ENCODE measurements at places on chromosomes 3 and 15.

DNA sequence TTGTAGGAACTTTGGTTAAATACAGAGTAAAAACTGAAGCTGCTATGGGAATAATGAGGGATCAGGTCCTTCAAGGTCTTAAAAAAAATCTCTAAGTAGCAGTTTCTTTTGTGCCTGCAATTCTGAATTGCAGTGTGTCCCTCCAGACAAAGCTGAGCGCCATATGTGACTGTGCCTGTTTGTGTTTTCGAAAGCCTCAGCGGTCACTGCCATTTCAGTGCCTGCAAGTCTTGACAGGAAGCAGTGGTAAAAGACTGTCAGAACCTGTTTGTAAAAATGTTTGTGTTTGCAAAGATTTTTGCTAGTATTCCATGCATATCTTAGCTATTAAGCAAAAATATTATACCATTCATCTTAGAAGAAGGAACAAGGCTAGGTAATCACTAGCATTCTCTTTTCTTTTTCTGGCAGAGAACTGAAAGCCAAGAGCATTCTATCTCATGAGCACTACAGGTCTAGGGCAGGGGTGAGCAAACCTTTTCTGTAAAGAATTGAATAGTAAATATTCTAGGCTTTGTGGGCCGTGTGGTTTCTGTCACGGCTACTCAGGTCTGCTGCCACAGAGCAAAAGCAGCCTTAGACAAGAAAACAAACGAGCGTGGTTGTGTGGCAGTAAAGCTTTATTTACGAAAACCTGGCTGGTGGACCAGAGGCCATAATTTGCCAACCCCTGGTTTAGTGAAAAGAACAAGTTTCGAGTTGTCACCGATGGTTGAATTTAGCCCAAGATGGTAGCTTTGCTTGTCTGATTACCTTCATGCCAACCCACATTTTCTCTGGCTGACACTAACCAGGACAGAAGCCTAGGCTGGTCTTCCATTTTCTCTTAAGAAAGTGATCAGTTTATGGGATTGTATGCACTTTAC lies 134.4 kb downstream of the CACNA1D start:
- no peak for DNase-seq

DNA sequence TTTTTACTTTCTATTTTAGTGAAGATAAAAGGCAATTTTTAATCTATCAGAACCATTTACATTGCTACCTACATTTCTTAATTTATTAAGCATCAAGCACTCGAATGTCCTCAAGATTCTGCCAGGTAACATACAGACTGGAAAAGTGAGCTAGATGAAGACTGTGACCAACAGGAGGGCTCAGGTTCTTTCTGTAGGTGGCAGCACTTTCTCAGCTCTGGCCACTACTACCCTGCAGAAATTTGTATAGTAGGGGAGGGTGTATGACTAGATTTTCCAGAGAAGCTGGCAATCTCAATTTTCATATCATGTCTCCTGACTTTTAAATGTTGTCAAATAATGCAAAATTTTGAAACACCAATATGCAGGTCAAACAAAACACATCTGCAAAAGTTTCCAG lies 165.0 kb upstream of the SUCLG2 start:
- DNase-seq = peak; percentile 50

GRCh38 chr15:56739964-56740640 lies 6.8 kb upstream of the ZNF280D start:
- DNase-seq = no peak

DNA sequence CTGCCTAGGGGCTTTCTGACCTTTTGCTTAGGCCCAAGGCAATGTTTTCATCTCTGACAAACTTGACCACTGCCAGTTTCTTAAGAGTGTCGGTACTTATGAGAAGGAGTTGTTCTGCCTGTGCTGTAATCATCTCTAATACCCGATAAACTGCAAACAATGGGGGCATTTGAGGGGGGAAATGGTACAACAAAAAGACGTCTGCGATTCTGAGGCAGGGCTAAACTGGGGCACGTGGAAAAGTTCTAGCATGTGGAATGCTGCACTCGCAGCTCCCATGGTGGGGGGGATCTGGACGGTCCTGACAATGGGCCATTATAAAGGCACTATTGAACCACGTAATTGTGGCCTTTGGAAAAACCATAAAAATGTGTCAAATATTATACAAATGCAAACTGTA lies 73.1 kb upstream of the SAMMSON start:
- no peak for DNase-seq

DNA sequence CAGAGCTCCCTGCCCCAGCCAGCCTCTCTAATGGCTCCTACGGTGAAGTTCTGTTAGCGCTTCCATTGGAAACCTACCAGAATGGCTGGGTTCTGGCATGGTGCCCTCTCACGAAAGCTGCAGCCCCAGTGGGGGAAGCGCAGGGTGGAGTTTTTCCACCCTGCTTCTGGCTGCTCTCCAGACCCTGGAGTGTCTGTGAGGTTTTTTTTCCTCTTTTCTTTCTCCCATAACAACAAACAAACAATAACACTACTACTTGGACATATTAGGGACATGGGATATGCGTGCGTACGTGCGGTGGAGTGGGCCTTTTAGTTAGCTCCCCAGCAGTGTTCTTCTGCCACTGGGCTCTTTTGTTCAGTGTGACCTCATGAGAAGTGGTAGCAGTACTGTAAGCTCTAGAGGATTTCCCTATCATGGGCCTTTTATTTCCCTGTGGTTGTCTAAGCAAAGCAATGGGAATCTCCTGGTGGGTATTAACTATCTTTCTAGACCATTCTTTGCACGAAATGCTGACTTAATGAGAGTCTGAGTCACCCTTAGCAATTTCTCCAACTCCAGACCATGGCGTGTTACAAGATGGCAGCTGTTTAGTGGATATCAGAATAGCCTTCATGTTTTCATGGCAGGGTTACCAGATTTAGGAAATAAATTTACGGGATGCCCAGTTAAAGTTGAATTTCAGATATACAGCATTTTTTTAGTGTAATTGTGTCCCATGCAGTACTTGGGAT lies 161.9 kb downstream of the FNDC3B start:
- peak; percentile 46 for DNase-seq

DNA sequence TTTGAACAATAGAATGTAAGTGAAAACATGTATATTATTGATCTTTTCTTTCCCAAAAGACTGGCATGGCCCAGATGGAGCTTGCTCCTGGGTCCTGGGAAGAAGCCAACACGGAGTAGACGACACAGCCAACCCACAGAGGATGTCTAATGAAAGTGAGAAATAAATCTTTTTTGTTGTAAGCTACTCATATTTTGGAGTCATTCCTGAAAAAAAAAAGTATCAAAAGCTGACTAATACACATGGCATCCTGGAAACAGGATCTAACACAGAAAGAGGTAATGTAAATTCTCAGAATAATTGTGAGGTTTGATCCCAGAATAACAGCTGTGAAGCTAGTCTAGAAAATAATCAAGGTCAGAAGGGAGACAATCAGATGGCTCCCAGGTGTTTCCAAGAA lies 12.6 kb upstream of the FRMD5 start:
- DNase-seq = no peak

DNA sequence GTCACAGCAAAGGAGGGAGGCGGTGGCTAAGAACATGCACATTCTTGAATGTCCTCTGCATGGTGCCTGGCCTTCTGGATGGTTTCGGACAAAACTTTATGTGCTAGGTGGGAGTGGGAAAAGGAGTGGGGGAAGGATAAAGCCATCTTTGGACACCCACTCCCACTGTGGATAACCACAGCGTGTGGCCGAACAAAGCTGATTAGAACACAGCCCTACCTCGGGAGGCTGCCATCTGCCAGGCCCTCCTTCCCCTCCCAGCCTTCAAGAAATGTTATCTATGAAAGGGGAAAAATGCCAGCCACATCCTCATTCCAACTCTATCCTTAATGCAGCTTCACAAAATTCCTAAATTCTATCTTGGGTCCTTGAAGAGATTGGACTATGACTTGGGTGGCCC lies 18.8 kb downstream of the AMOTL2 start:
- no peak for DNase-seq

DNA sequence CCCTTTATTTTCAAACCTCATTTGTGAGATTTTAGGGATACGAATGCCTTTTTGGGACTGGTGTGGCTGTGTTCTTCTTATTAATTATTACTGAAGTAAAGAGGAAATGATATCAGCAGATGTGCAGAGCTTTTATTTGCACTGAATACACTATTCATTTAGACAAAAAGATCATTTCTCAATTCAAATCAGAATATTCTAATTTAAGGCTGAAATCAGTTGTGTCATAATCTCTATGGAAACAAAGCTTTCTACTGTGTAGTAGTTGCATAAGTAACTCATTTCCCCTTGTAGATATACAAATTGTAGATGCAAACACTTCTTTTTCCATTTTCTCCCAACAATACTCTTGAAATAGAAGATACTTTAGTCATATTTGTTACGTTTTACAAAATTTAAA lies 56.0 kb downstream of the PDE8A start:
- no peak for DNase-seq

- no peak for DNase-seq
These were observed 42.1 kb downstream of the EEFSEC start for GRCh38 chr3:128195369-128195768.

- DNase-seq = no peak
These were observed 79.5 kb downstream of the CD200R1L start for GRCh38 chr3:112767177-112767576.

DNA sequence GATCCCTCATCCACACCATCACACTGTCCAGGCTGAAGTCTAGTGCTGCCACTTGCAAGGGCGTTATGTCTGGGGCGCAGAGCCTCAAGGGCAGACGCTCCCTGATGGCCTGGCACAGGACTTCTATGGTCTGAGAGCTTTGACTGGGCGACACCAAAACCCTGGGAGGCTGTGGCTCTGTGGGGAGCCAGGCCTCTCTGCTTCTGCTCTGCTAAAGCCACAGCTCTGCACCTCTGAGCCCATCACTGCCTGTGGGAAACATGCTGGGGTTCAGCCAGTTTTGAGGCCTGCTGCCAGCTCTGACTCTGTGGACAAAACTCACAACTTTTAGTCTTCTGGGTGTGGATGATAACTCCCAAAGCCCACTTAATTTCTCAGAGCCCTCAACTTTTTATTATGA lies 6.3 kb upstream of the LCTL start:
- no peak for DNase-seq

GRCh38 chr3:25597535-25598101 lies 67.1 kb downstream of the TOP2B start:
- no peak for DNase-seq

- no peak for DNase-seq
These were observed 51.8 kb downstream of the CHST2 start for GRCh38 chr3:143171141-143171980.

DNA sequence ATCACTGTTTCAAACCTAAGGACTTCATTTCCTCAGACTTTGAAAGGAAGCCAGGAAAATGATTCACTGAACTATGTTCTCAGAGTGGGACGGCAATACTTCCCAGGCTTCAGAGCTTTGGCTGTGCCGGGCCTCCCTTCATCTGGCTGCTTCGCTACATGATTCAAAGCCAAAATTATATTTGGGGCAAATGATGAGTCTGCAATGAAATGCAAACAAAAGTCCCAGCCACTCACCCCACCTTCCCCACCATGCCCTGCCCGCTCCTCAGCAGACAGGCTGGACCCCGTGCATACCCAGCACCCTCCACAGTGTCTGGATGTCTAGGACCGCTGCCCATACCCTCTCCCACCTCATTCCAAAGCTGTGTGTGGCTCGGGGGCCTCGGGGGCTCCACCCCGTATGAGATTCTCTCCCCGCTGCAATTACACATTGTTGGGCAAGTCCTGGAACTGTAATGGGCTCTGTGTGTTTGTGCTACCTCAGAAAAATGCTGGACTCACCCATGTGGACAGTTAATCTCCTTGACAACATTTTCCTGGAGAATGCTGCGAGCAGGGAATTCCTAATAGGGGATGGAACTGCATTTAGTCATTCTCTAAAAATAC lies 32.2 kb downstream of the ATP10A start:
- DNase-seq = no peak

DNA sequence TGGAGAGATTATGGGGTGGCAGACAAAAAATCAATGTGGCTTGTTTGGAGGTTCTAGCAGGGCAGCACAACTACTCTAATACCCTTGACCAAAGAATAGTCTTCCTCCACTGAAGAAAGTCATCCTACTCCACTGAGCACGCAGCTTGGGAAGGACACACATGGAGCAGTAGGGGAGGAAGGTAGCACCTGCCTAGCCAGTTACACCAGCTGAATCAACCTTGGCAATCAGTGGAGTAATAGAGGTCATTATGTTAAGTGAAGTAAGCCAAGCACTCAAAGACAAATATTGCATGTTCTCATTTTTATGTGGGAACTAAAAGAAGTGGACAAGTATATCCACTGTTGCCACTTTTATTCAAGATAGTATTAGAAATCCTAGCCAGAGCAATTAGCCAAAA lies 555.8 kb upstream of the ALCAM start:
- no peak for DNase-seq

DNA sequence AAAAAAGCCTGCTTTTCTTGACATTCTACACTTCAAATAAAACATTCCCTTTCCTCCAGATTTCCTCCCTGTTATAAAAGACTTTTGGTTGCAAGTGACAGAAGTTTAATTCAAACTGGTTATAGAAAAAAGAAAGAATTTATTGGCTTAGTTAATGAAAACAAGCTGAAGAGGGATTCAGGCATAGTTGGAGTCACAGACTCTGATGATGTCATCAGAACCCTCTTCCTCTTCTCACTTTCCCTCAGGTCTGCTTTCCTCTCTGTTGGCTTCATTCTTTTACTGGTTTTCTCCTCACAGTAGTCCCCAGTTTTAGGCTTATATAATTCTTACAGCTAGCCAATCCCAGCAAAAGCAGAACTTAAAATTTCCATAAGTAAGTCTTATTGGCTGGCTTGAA lies 32.0 kb upstream of the MBNL1 start:
- DNase-seq = no peak

DNA sequence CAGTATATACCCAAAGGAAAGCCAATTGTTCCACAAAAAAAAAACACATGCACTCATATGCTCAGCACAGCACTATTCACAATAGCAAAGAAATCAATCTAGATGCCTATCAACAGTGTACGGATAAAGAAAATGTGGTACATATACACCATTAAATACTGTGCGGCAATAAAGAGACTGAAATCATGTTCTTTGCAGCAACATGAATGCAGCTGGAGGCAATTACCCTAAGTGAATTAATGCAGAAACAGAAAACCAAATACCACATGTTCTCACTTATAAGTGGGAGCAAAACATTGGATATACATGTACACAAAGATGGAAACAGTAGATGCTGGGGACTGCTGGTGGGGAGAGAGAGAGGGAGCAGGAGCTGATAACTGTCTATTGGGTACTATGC lies 124.2 kb upstream of the AADACL2 start:
- DNase-seq = no peak

DNA sequence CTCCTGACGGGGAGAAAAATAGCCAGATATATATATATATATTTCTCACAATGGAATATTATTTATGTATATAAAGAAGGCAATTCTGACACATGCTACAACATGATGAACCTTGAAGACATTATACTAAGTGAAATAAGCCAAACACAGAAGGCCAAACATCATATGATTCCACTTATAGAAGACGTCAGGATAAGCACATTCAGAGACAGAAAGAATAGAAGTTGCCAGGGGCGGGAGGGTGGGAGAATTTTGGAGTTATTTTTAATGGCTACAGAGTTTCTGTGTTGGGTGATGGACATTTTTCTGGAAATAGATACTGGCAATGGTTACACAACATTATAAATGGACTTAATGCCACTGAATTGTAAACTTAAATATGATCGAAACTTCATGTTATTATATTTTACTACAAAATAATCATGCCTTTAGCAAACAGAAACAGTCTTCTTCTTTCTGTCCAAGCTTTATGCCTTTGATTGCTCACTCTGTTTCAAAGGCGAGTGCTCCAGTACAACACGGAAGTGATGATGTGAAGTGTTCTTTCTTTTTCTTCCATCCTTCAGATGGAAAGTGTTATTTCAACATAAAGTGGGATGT lies 514.0 kb downstream of the OCA2 start:
- no peak for DNase-seq

- no peak for DNase-seq
These were observed 4.1 kb downstream of the CCR8 start for GRCh38 chr3:39333607-39334006.

GRCh38 chr15:93189561-93189960 lies 100.5 kb upstream of the RGMA start:
- no peak for DNase-seq

Data from iPS-NIHi11 (cell line).